Stimulated activated effector memory CD8-positive, alpha-beta T cell treated with anti-CD3 and anti-CD28 coated beads, Interleukin-12 subunit alpha, Interleukin-12 subunit beta, amount 100 ng/mL, for 72 hours (primary cell): ENCODE measurements at places on chromosomes 13 and 19.

DNA sequence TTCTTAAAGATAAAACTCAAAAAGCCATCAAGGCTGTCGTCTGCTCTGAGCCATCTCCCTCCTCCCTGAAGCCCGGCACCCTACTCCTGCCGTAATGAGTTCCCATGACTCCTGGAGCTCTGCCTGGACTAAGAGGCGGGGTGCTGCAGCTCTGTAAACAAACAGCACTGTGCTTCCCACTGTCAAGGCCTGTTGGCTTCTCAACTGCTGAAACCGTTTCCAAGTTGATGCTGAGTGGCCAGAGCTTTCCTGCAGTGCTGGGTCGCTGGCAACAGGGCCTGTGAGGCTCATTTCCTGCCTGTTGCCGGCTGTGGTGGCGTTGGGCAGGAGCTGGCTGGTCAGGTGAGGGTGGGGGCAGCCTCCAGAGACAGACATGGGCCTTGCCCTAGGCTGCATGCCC is 26.7 kb upstream of the ISYNA1 start:
- no peak for DNase-seq

- DNase-seq: peak; percentile 67
These were observed 14.0 kb upstream of the CELF5 start for GRCh38 chr19:3210347-3211017.

- no peak for DNase-seq
These were observed 48.2 kb downstream of the ABCC4 start for GRCh38 chr13:95253033-95253432.

DNA sequence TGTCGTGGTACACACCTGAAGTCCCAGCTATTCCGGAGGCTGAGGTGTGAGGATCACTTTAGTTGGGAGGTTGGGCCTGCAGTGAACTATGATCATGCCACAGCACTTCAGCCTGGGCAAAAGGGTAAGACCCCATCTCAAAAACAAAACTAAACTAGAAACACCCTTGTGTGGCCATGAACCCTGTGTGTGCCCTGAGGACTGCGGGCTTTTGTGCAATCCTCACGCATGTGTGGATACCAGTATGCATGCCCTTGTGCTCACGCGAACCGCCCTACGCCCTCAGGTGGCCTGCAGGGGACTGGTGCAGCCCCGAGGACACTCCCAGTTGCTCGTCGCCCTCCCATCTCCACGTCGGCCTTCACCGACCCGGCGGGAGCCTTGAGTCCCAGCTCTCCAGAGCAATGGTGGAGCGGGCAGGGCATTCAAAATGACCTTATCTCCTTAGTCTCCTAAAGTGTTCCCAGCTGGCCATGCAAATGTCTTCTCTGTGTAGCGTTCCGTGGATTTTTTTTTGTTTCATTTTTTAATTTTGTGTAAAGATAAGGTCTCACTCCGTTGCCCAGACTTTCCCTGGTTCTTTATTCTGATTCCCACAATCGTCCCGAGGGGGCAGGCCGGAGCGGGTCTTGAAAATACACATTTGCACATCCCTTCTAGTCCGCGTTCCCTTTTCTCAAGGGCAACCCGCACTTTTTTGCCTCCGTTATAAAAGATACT is 868 bp upstream of the EGLN2 start:
- DNase-seq: no peak

- DNase-seq: peak; percentile 9
These were observed 84.0 kb downstream of the MZT1 start for GRCh38 chr13:72643311-72643989.

DNA sequence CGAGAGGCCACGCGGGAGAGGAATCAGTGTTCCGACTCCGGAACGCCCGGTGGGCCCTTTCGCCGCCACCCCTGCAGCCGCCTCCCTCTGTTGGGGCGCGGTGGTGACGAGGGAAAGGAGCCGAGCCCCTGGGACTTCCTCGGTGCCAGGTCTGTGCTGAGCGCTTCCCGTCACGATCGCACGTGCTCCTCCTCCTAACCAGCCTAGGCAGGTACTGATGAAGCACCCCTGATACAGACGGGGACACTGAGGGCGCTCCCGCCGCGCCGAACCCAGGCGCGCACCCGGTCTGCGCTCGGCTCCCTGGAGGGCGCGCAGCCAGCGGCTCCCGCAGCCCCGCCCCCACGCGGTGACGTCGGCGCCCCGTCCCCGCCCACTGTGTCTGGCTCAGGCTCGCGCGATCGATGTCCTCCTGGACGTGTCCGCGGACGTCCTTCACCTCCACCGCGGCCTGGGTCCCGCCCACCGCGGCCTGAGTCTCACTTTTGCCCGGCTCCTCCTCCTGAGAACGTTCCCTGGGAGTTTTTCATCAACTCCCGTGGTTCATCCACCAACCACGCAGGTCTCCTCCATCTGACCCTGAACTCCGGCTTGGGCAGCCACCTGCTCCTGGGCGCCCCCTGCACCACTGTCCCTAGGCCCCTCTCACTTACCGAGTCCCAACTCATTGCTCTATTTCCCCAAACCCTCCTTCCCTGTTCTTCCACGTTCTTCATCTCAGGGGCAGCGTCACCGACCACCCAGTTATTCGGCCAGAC is 2.6 kb upstream of the KLK15 start:
- peak; percentile 83 for DNase-seq

GRCh38 chr13:49395878-49396380 is 47.9 kb downstream of the CAB39L start:
- no peak for DNase-seq

- peak; percentile 64 for DNase-seq
These were observed 3.6 kb downstream of the FOXO1 start for GRCh38 chr13:40662866-40663265.

DNA sequence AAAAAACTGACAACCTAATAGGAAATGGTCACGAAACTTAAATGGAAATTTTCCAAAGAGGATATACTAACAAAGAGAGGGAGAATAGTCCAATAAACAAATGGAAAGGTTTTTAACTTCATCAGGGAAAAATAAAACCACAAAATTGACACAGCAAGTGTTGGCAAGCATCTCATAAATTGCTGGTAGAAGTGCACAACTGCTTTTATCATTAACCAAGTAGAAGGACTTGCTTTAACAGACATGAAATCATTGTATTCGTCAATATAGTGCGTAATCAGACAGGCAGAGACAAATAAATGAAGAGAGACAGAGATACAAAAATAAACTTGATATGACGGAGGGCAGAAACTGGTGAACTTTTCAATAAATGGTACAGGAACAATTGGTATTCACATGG is 7.4 kb downstream of the TGDS start:
- no peak for DNase-seq

DNA sequence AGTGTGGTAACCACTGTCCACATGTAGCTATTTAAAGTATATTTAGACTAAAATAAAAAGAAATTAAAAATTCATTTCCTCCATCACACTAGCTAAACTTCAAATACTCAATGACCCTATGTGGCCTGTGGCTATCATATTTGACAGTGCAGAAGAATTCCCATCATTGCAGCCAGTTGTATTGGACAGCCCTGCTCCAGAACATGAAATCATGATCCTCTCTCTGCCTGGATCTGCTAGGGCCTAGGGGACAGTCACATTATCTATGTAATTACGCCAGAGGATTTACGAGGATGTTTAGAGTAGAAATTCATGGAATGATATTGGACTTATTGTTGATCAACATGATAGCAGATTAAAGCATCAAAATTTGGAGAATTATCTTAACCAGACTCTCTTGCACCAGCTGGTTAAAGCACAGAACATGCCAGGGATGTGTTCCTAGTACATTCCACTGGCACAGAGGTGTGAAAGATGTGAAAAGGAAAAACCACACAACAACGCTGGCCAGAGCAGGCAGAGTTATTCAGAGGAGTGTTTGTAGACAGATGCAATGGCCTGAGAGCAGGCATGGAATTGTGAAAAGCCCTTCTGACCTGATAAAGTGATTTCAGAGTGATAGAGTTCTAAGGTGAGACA is 108.9 kb upstream of the STARD13 start:
- no peak for DNase-seq

GRCh38 chr13:79485014-79485811 is 4.3 kb downstream of the NDFIP2 start:
- no peak for DNase-seq

DNA sequence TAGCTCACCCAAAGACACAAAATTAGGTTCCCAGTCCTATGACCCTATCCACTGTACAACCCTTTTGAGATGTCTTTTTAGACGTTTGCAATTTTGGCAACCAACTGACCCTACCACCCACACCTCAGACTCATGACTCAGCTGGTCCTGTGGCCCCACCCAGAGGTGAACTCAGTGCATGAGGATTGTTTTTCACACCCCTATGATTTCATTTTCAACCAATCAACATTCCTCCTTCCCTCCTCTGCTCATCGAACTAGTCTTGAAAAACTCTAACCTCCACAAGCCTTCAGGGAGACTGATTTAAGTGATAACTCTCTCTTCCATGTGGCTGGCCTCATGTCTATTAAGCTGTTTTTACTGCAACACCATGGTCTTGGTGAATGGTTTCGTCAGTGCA is 350.7 kb downstream of the UQCRFS1 start:
- DNase-seq: no peak

- no peak for DNase-seq
These were observed 65.9 kb upstream of the MCF2L start for GRCh38 chr13:112903071-112903577.
